KBM-7 (cell line): ENCODE measurements at places on chromosomes 11 and 22.

DNA sequence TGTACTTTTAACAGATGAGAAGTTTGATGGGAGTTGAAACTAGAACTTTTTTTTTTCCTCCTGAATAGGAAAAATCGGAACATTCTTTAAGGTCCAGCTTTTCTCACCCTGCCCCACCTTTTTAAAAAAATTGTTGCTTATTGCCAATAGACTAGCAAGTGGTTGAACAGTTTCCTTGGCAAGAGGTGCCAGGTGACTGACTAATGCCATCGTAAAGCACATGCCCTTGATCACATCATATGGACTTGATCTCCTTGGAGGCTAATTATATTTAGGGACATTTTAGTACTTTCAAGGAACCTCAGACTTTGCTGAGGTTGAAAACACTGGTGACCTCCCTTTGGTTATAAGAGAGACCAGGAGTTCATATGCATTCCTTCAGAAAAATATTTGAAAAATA lies 57.6 kb downstream of the MTMR3 start:
- DNase-seq, result no peak

DNA sequence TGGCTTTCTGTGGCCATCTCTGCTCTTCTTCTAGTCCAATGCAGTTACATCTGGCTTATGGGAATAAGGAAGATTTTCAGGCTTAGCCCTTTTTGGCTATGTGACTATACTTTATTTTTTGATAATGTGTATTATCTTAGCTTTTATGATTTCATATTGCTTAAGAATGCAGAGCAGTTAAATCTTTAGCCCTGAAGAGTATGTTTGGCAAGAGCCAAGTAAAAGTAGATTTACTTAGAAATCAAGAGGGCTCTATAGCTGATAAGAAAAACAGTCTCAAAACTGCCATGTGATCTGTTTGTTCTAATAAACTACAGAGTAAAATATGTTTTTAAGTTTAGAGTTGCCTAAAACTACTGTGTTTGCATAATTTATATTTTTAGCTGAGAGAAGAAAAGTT lies 61.2 kb downstream of the RNF169 start:
- no peak for DNase-seq

- no peak for DNase-seq
These were observed 34.3 kb upstream of the ASPHD2 start for GRCh38 chr22:26394777-26395176.

DNA sequence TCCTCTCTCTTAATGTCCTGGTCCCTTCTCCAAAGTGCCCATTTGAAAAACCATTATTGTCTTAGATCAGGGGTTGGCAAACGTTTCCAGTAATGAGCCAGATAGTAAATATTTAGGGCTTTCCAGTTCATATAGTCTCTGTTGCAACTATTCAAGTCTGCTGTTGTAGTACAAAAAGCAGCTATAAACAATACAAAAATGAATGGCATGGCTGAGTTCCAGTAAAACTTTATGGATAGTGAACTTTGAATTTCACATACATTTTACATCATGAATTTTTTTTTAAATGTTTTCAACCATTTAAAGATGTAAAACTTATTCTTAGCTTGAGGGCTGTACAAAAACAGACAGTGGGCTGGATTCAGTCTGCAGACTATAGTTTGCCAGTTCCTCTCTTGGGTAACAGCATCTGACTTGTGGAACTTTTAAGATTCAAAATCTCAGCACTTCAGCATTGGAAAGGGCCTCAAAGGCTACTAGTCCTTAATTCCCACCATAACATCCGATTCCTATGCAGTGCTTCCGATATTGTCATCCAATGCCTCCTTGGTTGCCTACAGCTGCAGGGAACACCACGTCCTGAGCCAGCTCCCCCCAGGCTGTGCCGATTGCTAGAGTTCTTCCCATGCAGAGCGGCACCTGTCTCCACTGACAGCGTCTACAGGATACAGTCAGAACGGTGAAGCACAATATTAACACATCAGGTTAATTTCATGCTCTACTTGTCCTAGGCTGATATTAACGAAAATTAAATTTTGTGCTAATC lies 65.6 kb upstream of the E2F8 start:
- DNase-seq, result no peak

DNA sequence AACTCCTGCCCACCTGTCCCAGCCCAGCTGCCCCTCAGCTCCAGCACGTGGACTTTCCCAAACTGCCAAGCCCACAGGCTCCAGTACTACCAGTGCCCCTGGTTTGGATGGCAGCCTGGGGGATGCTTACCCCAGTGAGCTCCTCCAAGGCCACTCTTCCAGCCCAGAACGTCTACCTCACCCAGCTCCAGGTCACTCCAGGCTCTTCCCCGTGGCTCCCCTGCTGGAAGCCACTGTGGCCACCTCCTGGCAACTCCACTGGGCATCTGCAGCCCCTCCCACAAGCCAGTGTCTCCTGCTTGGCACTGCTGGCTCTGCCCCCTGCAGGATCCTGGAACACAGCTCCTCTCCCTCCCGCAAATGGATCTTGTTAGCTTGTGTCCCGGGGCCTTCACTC lies 29.3 kb downstream of the LMO1 start:
- no peak for DNase-seq

GRCh38 chr22:40972587-40972986 lies 21.4 kb downstream of the RBX1 start:
- DNase-seq, result no peak

DNA sequence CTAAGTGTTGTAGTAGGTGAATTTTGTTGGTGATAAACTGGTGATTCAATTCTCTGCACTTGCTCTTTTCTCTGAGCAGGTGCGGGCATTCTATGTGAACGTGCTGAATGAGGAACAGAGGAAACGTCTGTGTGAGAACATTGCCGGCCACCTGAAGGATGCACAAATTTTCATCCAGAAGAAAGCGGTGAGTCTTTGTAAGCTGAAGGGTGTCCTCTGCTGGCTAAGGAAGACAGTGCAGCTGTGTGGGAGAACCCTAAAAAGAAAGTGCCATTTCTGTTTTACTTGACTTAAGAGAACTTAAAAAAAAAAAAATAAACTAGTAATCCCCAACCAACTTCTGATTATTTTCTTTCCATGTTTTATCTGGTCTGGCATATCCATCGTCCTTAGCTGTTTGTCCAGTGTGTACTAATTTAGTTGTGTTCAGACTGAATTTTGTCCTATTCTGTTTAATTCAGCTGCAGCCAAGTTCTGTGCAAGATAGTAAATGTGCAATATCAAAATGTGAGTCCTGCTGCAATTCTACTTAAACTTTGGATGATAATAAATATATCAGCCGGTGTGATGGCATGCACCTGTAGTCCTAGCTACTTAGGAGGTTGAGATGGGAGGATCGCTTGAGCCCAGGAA lies 29.6 kb downstream of the CAT start:
- peak; percentile 83 for DNase-seq

DNA sequence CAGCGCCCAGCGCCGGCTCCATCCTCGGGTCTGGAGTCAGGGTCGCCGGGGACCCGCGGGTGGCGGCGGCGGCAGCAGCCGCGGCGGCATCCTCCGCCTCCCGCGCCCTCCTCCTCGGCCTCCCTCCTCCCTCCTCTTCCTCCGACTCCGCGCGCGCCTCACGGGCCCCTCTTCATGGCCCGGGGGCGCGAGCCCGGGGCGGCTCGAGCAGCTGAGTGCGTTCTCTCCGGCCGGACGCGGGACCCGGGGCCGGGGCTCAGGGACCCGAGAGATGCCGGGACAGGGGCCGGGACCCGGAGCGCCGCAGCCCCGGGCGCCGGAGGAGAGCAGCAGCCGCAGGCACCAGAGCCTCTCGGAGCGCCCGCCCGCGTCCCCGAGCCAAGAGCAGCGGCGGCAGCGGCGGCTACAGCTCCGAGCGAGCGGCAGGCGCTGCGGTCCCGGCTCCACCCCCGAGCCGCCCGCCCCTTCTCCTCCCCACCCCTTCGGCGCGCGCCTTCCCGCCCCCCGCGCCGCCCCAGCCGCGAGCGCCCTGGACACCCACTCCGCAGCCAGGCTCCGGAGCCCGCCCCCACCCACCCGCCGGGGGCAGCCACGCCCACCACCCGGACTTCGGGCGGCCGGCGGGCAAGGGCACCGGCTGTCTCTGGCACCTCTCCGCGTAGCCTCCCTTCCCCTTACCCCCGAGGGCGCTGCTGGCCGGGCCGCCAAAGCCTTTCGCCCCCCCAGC lies at the start of gene CHST1:
CHST1 (minus strand) TSS at position 417 of the 727 bp plus-strand sequence. CDS start 14,699 bp downstream, outside the sequence.
- no peak for DNase-seq

DNA sequence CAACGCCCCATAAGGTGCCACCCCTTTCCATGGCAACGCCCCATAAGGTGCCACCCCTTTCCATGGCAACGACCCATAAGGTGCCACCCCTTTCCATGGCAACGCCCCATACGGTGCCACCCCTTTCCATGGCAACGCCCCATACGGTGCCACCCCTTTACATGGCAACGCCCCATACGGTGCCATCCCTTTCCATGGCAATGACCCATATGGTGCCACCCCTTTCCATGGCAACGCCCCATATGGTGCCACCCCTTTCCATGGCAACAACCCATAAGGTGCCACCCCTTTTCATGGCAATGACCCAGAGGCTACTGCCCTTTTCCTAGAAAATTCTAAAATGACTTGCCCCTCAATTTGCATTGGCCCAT lies 72.1 kb downstream of the BRD1 start:
- DNase-seq, result no peak

GRCh38 chr11:57596266-57596885 lies 1.1 kb upstream of the SERPING1 start:
- no peak for DNase-seq

DNA sequence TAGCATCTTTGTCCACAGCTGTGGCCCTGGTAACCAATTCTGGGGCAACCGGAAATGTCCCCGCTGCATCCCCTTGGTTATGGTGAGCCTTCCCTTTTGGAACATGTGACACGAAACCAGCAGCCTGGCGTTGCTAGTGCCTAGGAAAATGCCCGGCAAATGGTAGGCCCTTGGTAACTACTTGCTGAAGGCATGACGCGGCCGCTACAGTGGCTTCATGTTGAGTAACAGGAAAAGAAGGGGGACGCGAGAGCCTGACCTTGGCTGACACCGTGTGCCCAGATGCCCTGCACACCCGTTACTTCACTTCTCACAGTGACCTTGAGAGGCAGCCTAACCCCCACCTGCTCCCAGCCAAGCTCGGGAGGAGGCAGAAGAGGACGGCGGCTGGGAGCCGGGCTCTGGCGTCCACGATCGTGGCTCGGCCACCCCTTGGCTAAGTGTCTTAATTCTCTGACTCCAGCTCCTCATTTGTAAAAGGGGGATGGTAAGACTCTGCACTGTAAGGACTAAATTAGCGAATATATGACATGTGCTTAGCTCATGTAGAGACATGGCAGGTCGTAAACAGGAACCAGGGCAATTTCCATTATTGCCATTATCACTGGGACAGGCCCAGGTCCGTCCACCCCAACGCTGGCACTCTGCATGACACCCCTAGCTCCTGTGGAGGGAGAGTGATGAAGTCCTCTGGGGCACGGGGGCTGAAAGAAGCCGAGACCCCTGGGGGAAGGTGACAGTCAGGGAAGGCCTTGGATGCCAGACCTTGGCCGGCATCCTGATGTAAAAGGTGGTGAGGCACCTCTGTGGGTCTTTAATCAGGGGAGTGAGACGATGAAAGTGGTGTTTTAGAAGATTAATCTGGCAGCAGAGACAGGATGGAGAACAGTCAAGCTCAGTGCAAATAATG lies 18.9 kb downstream of the IFT27 start:
- DNase-seq, result no peak

GRCh38 chr11:102390667-102391465 lies 43.9 kb downstream of the BIRC2 start:
- DNase-seq, result peak; percentile 73

DNA sequence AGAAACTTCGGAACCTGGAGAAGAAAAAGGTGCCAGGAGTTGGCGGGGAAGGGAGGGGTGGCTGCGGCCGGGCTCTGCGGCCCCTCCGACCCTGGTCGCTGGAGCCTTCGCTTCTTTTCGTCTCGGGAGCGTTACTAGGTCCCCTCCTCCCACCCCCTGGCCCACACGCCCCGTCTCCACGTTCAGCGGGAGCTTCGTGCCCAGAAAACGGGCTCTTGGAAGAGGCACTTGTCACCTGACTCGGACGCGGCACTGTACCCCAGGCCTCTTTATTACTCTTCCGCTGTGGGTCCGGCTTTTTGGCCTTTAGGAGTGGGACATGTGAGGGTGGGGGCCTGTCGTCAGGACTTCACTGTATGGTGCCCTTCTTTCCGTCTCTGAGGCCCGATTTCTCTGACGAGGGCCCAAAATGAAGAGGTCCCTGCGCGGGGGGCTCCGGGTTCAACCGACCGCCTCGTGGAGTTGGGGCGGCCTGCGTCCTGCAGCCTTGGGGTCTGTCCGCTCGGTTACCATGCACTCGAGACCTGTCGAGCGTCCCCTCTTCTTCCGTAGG lies 1.2 kb downstream of the CAPRIN1 start:
- no peak for DNase-seq

GRCh38 chr11:45918331-45918941 lies 759 bp upstream of the PEX16 start:
- peak; percentile 71 for DNase-seq

GRCh38 chr11:2249189-2249916 lies 21.0 kb downstream of the ASCL2 start:
- DNase-seq, result no peak

DNA sequence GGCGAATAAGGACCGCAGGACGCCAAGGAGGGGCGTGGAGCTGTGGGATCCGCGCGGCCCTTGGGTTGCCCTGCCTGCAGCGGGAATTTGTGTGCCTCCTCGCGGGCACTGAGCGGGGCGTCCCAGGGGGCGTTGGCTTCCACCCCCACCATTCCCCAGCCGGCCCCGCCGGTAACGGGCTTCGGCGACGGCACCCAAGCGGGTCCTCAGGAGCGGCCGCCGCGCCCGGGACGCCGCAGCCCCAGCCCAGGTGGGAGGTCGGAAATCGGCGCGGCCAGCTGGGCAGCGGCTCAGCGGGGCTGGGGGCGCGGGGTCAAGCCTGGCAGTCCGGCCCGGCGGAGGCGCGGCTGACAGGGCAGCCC lies 320 bp downstream of the CLTCL1 start:
- no peak for DNase-seq

- no peak for DNase-seq
These were observed 23.5 kb downstream of the FZD4 start for GRCh38 chr11:86931548-86932258.
